ENCODE measurements at places on chromosomes 7 and 10. TPM values are rescaled to one million over a fixed set of nuclear protein-coding genes. Genes with fewer than 3 reads are reported as not detected.

LRRC61 gene
- 20.9 TPM for total RNA-seq

NODAL gene
- total RNA-seq = 0.09 TPM

TSPAN12 gene
- not detected for total RNA-seq

LBX1 gene
- total RNA-seq = not detected

HABP2 gene
- total RNA-seq = not detected

IDI2 gene
- not detected for total RNA-seq

CPN1 gene
- not detected for total RNA-seq

TIMM23 gene
- 68.3 TPM for total RNA-seq

TRIM50 gene
- not detected for total RNA-seq
